ENCODE measurements at places on chromosomes 13 and 19.

- no peak for DNase-seq
Observed at GRCh38 chr19:16911046-16911445, 22.2 kb downstream of the F2RL3 start.

DNA sequence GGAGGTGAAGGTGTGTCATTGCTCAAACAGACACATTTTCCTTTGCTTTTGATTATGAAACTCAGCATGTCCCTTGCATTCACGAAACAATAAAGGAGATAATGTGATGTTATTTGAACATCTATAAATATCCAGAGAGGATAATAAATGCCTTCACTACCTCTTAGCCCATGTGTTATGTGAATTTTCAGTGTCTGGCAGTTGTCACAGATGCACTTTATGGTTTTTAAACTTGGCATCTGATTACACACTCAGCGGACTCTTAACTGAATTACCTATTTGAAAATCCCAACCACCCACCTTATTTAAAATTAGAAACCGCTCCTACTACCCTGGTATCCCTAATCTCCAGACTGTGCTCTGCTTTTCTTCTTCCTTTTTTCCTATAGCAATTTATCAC lies 254.2 kb downstream of the COG6 start:
- no peak for DNase-seq

DNA sequence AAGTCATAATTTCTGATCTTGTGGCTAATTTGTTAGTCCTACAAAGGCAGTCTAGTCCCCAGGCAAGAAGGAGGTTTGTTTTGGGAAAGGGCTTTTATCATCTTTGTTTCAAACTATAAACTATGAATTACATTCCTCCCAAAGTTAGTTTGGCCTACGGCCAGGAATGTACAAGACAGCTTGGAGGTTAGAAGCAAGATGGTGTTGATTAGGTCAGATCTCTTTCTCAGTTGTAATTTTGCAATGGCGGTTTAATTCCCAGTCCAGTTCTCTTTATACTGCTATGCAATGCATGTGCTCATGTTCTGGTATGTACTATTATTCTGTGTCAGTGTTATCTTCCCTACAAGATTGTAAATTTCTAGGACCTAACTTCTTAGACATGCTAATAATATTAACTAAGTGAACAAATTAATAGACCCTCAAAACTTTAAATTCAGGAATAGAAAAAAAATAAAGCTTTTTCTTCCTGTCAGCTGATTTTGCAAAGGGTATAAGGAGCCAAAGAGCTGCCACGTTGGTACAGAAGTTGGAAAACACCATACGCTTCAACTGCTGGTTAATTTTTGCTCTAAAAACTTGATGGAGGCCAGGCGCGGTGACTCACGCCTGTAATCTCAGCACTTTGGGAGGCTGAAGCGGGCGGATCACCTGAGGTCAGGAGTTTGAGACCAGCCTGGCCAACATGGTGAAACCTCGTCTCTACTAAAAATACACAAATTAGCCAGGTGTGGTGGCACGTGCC lies 1.3 kb upstream of the DNAJC15 start:
- DNase-seq: no peak

- no peak for DNase-seq
Observed at GRCh38 chr13:66553391-66553790, 676.7 kb downstream of the PCDH9 start.

DNA sequence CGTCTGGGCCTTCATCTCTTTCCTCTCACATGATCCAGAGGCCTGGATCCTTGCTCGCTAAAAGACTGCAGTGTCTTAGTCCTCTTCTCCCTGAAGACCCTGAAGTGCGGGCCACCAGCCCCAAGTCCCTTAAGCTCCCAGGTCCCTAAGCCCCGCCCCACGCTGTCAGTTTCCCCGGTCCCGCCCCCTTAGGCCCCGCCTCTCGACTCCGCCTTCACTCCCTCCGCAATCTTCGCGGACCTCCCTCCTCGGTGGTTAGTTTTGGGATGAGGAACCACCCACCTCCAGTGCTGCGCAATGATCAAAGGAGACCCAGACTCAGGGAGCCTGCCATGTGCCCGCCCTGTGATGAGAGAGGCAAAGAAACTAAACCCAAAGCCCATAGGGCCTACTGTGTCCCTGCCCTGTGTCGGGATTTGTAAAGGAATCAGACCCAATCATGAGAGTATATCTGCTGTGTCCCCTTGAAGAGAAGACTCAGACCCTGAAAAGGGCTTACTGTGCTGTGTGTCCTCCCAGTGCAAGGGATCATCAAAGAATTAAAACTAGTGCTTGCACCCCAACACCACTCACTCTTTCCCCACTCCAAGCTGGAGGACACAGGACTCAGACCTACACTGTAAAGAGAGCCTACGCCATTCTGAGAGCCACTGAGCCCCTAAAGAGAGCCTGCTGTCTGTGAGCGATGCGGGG lies 3.0 kb upstream of the COX6B1 start:
- no peak for DNase-seq

DNA sequence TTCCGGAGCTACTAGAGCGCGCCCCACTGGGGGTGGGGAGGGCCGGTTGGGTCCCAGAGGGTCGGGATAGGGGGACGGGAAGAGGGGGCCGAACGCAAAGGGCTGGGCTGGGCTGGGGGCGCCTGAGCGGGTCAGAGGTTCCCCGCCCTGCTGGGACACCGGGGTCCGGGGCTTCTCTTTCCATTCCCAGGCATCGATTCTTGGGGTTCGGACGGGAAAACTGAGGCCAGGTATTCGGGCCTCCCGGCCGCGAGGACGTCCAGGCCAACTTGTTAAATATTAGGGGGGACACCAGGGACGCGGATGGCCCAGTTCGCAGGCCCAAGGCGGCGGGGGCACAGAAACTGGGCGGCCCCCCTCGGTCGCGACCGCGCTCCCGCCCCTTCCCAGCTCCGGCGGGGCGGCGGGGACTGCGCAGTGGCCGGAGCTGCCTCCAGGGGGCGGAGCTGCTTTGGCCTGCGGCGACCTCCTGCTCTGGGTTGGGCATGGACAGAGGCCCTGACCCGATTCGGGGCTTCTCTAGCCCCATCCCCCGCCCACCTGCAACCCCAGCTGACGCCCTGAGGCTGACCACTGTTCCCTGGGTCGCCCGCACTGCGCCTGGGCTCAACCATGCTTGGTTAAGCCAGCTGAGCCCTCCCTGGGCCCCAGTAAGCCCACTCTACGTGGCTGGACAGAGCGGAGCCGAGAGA lies 1.2 kb upstream of the KLF16 start:
- DNase-seq: no peak

GRCh38 chr13:40171566-40171965 lies 494.9 kb downstream of the FOXO1 start:
- no peak for DNase-seq

GRCh38 chr19:48588670-48589401 lies 17.7 kb upstream of the SPACA4 start:
- DNase-seq: peak; percentile 51

- DNase-seq: peak; percentile 83
Observed at GRCh38 chr13:89465366-89465765, 1794.2 kb downstream of the SLITRK5 start.

- no peak for DNase-seq
Observed at GRCh38 chr19:1107661-1108261, 4.0 kb downstream of the GPX4 start.
